ENCODE measurements at places on chromosomes 7 and 10.

GRCh38 chr10:96967847-96968246 lies 135.7 kb downstream of the LCOR start:
- DNase-seq: no peak

DNA sequence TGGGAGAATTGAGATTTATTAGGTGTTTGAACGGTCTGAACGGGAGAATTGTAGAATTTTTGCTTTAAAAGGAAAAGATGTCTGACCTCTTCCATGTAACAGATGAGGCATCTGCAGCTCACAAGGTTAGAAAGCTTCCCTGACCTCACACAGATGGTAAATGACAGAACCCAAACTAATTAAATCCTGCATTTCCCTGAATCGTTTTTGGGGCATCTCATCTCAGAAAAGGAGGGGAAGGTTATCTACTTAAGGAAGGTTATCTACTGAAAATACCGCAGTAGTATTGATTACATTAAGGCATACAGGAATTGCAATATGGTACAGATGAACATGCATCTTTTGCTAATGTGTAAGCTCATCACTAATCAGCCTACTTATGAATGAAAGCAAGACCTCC lies 278.3 kb downstream of the CCDC3 start:
- no peak for DNase-seq

GRCh38 chr7:101608772-101609713 lies 20.1 kb downstream of the MYL10 start:
- no peak for DNase-seq

GRCh38 chr7:106521541-106521940 lies 139.4 kb downstream of the CCDC71L start:
- DNase-seq: no peak

- DNase-seq: no peak
Measured at GRCh38 chr7:18754766-18755165, 259.2 kb downstream of the HDAC9 start.

- no peak for DNase-seq
Measured at GRCh38 chr7:155543011-155543876, 3.1 kb downstream of the CNPY1 start.

DNA sequence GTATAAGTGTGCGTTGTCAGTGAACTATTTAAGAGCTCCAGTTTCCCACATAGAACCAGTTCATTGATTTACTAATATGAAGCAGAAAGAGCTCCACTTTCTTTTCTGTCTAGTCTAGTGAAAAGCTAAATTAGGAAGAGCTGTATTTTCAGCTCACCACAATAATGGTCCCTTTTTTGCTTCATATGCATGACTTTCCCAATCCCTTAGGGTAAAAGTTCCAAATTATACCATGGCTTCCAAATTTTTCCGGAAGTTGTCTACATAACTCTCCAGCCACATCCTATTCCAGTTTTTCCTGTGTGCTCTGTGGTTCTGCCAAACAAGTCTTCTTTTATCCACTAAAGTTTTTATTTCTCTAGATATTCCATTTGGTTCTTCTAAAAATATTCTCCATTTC lies 685.2 kb downstream of the REEP3 start:
- DNase-seq: no peak

- no peak for DNase-seq
Measured at GRCh38 chr10:102167861-102168260, 15.7 kb downstream of the NOLC1 start.

- DNase-seq: no peak
Measured at GRCh38 chr10:127798111-127798510, 61.1 kb downstream of the FOXI2 start.

DNA sequence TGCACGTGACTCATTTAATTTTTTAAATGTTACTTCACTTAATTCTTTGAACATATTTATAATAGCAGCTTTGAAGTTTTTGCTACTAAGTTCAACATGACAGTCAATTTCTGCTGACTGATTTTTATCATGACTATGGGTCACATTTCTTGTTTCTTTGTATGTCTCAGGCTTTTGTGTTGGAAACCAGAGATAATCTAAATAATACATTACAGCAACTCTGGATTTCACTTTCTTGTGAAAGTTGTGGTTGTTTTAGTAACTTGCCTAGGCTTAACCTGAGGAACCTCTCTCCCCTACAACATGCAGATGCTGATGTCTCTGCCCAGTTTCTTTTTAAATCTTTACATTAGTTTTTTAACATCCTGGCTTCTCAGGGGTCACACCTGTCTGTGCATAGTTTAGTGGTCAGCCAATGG lies 180.8 kb downstream of the CCDC71L start:
- DNase-seq: no peak

DNA sequence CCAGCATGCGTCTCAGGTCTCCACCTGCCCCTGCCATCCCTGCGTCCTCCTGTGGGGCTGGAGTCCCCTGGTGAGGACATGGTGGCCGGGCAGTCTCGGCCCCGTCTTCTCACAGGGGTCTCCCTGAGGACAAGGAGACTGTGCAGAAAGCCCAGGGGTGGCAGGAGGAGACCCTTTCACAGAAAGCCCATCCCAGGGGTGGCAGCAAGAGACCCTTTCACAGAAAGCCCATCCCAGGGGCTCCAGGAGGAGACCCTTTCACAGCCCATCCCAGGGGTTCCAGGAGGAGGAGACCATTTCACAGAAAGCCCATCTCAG lies 14.8 kb upstream of the CHST12 start:
- DNase-seq: no peak

DNA sequence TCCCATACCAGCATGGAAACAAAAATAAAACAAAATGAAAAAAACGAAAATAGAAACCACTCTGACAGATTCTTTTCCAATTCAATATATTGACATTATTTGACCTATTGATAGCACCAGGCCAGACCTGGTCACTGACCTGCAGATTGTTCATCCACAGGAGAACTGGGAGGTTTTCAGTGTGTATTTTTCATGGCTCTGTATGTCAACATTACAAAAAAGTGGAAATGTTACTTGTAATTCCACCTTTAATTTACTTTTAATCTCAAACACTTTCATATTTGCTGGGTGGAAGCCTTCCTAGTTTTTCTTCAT lies 2.9 kb downstream of the HKDC1 start:
- DNase-seq: no peak

- DNase-seq: no peak
Measured at GRCh38 chr7:17929647-17930395, 10.5 kb downstream of the SNX13 start.

All from thoracic aorta (tissue), 2 donors.